ENCODE measurements at places on chromosomes 12 and 14.

- DNase-seq = peak; percentile 74
Observed at GRCh38 chr12:14777271-14777670, 26.0 kb downstream of the WBP11 start.

GRCh38 chr12:89280833-89281538 is 71.3 kb downstream of the DUSP6 start:
- no peak for DNase-seq

DNA sequence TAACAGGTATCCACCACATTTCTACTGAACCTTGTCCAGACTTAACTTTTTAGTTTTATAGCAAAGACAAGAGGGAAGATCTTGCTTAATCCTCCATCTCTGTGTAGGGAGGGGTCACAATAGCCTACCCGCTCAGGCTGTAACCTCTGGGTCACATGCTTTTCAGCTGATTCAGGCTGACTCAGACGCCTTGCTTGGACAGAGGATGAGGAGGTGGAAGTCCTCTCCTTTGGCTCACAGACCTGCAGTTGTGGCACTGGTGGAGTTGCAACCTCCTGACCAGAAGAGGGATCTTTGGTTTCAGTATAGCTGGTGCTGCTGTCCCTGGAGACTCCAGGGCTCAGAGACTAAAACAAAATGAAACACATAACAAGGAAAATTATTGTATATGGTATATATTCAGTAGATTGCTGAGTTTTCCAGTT is 16.2 kb downstream of the ACIN1 start:
- DNase-seq = no peak

DNA sequence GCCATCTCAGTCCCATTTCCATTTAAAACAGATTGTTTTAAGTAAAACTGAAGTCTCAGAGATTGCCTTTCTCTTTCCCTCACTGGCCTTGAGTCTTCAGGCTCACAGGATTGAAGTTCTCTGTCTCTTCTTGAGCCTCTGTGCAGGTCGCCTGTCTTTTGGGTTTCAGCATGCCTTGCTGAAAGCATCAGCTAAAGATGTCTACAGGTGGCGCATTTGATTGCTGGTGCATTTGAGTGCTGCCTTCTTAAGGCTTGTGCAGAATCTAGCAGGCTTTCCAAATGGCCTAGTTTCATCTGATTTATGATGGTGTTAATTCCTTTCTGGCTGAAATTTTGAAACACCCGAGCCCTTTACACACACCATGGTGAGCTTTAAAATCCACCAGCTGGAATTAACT is 1062.2 kb upstream of the FBXO33 start:
- DNase-seq = peak; percentile 71

GRCh38 chr14:93086441-93087055 is 29.2 kb downstream of the ITPK1 start:
- no peak for DNase-seq

GRCh38 chr12:68393417-68393816 is 61.3 kb upstream of the MDM1 start:
- DNase-seq = no peak

- DNase-seq = peak; percentile 25
Observed at GRCh38 chr12:77720258-77720657, 110.4 kb upstream of the NAV3 start.

GRCh38 chr14:59190372-59190771 is 1.9 kb downstream of the DAAM1 start:
- DNase-seq = no peak

- DNase-seq = no peak
Observed at GRCh38 chr12:65657635-65658034, 166.6 kb upstream of the HMGA2 start.

- peak; percentile 99 for DNase-seq
Observed at GRCh38 chr12:116277467-116278278, at the start of gene MED13L. Gene MED13L (minus strand): TSS chr12:116277693. CDS start chr12:116277131, 562 bp downstream.

GRCh38 chr14:64474041-64474440 is 8.7 kb downstream of the AKAP5 start:
- no peak for DNase-seq

DNA sequence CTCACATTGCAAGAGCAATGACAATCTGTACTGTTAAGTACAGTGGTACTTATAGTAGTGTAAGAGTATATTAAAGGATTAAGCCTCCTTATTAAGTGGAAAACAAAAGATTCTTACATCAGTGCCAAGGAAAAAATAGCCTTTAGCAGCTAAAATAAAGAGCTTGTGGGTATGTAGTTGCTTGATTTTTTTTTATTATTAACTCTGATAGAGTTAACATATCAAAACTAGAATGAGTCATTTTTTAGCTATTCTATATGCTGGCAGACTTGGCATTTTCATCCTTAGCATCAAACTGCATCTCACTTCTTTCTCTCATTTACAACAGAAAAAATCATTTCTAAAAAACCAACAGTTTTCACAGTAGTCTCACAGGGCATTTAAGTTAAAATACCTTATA is 86.5 kb downstream of the ATP2B1 start:
- DNase-seq = no peak

DNA sequence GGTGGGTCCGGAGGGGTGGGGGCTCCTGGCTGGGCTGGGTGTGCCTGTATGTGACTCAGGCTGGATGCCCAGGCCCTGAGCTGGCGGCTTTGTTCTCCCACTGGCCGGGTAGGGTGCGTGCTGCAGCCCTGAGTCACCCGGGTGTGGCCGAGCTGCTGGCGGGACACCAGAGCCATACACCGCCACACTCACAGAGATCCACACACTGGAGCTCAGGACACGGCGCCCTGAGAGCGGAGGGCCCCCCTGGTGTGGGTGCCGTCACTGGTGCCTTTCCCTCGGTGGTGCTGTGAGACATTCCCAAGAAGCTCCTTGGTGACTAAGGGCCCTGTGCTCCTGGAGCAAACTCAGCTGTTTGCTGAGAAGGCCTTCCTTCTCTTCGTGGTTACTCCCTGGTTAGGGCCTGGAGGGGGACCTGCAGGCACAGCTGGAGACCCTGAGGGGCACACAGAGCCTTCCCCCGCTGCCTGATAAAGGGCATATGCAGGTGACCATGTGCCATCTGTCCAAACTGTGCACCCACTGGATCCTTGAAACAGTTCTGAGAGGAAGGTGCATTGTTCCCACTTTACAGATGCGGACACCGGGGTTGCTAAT is 44.3 kb downstream of the KRT80 start:
- peak; percentile 87 for DNase-seq

- no peak for DNase-seq
Observed at GRCh38 chr12:124160097-124160756, 134.7 kb upstream of the RFLNA start.

GRCh38 chr14:68011406-68012028 is 191.9 kb downstream of the RAD51B start:
- no peak for DNase-seq

DNA sequence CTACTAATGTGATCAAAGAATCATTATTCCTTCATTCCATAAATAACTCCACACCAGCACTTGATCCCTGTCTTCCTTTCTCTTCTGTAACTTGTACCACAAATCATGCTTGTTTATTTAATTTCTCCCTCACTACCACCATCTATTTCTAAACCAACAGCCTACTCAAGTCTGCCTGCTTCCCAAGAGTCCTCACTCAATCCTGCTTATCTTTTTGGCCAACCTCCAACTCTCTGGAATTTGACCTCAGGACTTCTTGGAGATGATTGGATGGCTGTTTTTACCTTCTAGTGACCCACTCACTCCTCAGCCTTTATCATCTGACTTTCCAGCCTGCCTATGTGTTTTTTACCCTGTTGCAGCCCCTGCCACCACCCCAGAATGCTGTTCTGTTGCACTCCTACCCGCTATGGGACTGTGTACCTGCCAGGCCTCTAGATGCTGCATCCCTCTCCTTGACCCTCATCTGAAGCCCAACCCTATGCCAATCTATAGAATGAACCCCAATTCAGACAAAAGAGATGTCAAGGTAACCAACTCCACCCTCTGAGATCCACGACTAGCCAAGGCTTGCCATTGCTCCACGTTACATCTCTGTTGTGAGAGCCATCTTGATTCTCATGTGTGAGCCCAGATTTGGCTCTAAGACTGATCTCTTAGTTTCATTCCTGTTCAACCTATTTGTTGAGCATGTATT is 150.2 kb upstream of the PLEKHG7 start:
- no peak for DNase-seq

- no peak for DNase-seq
Observed at GRCh38 chr12:6180268-6181051, 19.7 kb upstream of the CD9 start.

DNA sequence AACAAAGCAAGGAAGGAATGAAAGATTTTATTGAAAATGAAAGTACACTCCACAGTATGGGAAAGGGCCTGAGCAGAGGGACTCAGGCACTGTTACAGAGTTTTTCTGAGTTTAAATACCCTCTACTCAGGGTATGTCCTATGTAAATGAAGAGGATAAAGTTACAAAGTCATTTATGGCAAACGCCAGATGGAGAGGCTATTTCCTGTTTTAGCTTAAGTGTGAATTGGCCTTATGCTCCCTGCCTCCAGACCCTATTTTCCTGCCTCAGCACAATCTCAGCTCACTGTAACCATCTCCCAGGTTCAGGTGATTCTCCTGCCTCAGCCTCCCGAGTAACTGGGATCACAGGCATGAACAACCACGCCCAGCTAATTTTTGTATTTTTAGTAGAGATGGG is 6.8 kb upstream of the PHC1 start:
- no peak for DNase-seq

DNA sequence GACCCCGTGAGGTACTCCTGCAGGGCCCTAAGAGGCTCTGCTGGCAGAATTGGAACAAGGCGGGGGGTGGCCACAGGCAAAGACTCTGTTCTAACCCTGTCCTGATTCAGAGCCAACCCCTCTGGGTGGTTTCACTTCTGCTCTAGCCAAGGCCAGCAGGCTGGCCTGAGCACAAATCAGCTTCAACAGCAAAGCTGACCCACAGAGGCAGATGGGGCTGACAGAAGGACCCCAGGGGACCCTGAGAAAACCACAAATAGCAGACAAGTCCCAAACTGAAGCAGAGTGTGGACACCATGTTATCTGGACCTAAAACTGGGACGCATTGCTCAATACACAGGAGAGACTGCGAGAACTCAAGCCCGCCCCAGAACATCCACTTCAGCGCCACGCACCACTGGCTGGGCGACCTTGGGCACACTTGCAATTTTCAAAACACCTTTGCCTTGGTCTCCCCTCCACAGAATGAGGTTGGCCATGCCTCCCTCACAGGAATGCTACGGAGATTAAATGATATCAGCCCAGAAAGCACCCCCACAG is 76.4 kb upstream of the DICER1 start:
- DNase-seq = no peak

DNA sequence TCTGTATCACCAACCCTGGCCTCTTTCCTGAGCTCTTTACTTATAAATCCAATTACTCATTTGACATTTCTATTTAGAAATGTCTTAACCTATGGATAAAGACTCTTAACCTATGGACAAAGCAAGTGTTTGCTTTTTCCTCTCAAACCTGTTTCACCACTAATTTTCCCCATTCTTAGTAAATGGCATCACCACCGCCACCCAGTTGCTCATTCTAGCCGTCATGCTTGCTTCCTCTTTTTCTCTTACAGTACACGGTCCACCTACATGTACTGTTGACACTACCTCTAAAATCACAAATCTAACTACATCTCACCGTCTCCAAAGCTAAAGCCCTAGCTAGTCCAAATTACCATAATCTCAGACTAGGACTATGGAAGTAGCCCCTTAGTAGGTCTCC is 60.0 kb downstream of the CAPS2 start:
- DNase-seq = no peak

- no peak for DNase-seq
Observed at GRCh38 chr12:6201826-6202225, 1.6 kb downstream of the CD9 start.

DNA sequence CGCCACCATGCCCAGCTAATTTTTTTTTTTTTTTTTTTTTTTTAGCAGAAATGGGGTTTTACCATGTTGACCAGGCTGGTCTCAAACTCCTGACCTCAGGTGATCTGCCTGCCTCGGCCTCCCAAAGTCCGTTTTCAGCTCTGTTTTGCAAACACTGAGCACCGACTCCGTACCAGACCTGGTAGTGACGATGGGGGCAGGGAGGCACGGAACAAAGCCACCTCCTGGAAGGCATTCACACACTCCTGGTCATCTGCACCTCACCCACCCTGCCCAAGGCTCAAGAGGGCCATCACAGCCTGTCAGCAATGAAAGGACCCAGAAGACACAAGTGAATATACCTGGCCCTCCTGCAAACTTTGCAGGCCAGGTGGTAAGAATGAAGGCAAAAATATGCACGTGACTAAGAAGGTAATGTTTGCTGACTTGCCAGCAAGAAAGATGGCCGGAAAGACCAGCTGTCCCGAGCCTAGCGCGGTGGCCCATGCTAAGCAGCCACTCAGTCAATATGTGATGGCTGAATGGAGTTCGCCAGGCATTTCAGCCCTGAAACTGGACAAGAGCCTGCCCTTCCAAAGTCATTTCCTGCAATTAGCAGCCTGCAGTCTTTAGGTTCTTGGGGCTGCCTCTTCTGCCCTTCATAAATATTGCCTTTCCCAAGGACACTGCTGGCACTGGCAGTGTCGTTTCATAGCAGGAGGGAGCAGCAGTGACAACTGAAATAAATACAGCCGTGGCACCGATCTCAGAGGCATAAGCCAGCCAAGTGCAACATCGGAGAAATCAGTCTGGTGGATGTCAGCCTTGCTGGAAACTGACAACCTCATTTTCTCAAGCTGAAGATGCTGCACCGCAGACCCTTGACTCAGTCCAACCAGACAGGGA is 17.6 kb downstream of the MMAB start:
- DNase-seq = no peak

DNA sequence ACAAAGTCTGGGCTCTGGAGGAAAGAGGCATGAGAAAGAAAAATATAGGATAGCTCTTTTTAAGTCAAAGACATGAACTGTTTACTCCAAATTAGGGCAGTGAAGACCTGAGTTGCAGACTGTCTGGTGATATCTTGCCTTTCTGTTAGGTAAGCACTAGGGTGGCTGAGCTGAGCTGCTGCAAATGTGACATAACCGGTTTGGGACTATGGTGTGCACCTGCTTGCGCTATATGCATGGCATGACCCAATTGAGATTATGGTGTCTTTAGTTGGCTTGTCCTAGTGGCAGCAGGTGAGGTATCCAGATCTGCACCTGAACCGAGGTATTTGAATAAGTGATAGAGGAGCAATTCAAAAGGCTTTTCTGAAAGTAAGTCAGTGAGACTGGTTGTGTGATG is 345.6 kb downstream of the APAF1 start:
- DNase-seq = peak; percentile 79
